ENCODE measurements at places on chromosomes 6 and 20. TPM values are rescaled to one million over a fixed set of nuclear protein-coding genes. Genes with fewer than 3 reads are reported as not detected.

NKAPL gene
- total RNA-seq = 0.12 TPM

GRCh38 chr6:159440349-159440748 is 252.7 kb downstream of the SOD2 start:
- DNase-seq = no peak
- no peak overlapping the region for H3K27ac ChIP-seq
- no peaks in the 10 kb centered on the region for H3K36me3 ChIP-seq
- H3K27me3 ChIP-seq = peaks cover 2% of the 10 kb centered on the region
- no peaks in the 10 kb centered on the region for H3K4me1 ChIP-seq

DNA sequence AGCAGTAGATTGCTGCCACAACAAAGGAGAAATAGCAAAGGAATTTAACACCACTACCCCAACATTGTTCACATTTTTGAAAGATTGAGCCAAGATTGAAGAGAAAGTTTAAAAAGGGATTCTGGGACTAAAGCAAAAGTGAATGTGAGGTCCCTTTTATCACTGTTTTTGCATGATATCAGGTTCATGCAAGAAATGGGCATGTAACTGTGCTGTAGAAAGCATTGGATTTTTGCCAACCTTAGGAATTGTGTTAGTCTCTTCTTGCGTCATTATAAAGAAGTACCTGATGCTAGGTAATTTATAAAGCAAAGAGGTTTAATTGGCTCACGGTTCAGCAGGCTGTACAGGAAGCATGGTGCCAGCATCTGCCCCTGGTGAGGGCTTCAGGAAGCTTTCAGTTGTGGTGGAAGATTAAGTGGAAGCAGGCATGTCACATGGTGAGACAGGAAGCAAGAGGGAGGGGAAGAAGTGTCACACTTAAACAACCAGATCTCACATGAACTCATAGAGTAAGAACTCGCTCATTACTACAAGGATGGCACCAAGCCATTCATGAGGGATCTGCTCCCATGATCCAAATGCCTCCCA is 4.6 kb upstream of the GJB7 start:
- no peak for DNase-seq
- H3K27me3 ChIP-seq = no peaks in the 10 kb centered on the region
- peaks cover 22% of the 10 kb centered on the region for H3K4me1 ChIP-seq
- H3K27ac ChIP-seq = no peak overlapping the region

MYL9 gene
- total RNA-seq = not detected

- H3K4me1 ChIP-seq = peaks cover 93% of the 10 kb centered on the region
- no peaks in the 10 kb centered on the region for H3K27me3 ChIP-seq
- H3K4me3 ChIP-seq = peak overlapping the region; percentile 42
- H3K27ac ChIP-seq = peak overlapping the region; percentile 97
- H3K36me3 ChIP-seq = peaks cover 45% of the 10 kb centered on the region
- DNase-seq = peak; percentile 59
Observed at GRCh38 chr6:90288404-90288803, 8.2 kb downstream of the BACH2 start.

- H3K27ac ChIP-seq = no peak overlapping the region
- H3K4me1 ChIP-seq = peaks cover 2% of the 10 kb centered on the region
- H3K4me3 ChIP-seq = no peak overlapping the region
Observed at GRCh38 chr6:30942338-30943060, 1.7 kb downstream of the MUCL3 start.

SLC17A4 gene
- not detected for total RNA-seq

GRCh38 chr6:45959534-45960145 is 56.0 kb downstream of the CLIC5 start:
- H3K36me3 ChIP-seq = no peaks in the 10 kb centered on the region
- no peak for DNase-seq
- H3K4me1 ChIP-seq = no peaks in the 10 kb centered on the region
- no peaks in the 10 kb centered on the region for H3K27me3 ChIP-seq
- H3K27ac ChIP-seq = no peak overlapping the region

DNA sequence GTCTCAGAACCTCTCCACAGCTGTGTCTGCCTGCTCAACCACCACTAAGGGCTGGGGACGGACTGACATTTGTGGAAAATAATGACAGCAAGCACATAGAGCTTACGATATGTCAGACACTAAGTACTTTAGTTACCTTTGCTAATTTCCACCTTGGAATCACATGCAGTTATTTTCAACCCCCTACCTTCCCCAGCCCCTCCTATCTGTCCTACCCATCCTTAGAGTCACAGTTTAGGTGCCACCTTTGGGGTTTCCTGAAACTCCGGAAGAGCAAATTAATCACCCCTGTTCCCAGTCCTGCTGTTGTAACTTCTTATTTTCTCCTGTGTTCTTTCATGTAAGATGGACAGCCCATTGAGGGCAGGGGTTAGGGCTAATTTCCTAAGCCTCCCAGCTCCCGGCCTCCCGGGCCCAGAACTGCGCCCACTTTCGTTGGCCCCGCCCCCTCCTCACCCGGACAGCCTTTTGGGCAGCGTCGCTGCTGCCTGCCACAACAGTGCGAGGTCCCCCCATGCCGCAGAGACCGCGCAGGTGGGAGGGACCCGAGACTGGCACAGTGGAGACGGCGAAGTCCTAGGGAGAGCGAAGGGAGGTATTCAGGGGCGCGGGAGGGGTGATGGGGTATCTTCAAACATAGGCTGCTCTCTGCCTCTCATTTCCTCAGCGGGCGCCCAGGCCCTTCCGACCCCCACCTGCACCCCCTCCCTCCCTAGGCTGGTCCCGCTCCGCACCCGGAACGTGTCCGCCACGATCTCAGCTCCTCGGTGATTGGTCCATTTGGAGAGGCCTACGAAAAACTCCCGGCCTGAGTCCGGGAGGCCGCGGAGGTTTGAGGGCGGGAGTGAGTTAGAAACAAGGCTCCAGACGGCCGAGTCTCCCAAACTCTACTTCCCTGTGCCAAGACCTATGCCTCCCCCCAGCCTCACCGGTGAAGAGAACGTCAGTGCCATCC is 1.1 kb downstream of the DDAH2 start:
- H3K36me3 ChIP-seq = peaks cover 10% of the 10 kb centered on the region
- H3K4me3 ChIP-seq = no peak overlapping the region
- H3K4me1 ChIP-seq = peaks cover 46% of the 10 kb centered on the region
- DNase-seq = no peak
- no peaks in the 10 kb centered on the region for H3K27me3 ChIP-seq

FKBP1A gene
- 237 TPM for total RNA-seq

DNA sequence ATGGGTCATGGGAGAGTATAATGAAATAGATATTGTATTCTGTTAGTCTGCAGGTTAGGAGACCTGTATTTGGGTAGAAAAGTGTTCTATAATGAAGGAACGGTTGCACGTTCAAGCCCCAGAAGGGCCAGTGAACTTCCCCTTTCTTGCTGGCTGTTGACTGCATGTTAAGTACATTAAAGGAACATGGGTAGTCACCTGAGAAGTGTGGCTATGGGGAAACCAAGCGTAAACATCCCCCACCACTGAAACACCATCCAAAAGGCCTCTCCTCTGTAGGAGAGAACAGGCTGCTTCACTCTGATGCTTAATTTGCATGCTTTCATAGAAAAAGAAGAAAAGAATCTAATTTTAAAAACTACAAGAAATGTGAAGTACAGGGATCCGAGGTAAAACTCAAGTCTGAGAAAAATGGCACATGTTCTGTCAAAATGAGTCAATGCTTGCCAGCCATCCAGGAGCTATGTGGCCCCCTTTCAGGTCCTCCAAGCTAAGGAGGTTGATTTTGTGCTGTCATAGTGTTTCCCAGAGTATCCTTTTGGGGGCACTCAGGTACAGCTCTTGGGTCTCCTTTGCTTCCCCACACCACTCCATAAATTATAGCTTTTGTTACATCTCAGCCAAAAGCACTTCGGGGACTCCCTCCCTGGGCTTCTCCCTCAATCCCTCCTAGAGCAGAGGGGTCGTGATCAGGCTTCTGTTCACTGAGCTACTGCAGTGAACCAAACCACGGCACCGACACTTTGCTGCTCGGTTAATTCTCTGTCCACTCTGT is 283.7 kb upstream of the AGPAT4 start:
- H3K4me3 ChIP-seq = no peak overlapping the region
- H3K4me1 ChIP-seq = no peaks in the 10 kb centered on the region
- H3K27me3 ChIP-seq = no peaks in the 10 kb centered on the region
- DNase-seq = no peak
- no peak overlapping the region for H3K27ac ChIP-seq
- H3K36me3 ChIP-seq = peaks cover 2% of the 10 kb centered on the region
